ENCODE measurements at places on chromosomes 6 and 20. TPM values are rescaled to one million over a fixed set of nuclear protein-coding genes. Genes with fewer than 3 reads are reported as not detected.

DNA sequence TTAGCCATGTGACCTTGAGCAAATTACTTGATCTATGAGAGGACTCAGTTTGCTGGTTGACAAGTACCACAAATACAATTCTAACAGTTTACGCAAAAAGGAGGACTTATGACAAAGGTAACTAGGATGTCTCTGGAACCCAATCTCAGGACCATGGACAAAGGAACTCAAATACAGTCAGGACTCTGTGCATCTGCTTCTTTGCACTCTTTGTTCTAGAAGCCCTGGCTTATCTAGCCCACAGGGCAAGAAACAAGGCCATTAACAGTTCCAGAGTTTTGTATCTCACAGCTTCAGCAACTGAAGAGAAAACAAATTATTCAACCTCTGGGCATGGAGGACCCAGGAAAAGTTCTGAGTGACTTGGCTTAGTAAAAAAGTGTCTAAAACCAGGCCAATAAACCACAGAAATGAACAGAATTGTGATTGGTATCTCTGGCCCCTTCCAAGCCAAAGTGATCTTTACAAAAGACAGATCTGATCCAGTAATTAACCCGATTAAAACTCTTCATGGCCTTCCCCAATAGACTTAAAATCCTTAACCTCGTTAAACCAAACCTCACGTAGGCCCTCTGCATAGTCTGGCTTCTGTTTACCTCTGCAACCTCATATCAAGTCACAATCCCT is 5.9 kb downstream of the WASF1 start:
- no peak overlapping the region for H3K27ac ChIP-seq
- peaks cover 16% of the 10 kb centered on the region for H3K4me1 ChIP-seq
- no peak for DNase-seq
- H3K27me3 ChIP-seq: no peaks in the 10 kb centered on the region

- DNase-seq: no peak
- H3K27me3 ChIP-seq: peaks cover 10% of the 10 kb centered on the region
- H3K36me3 ChIP-seq: peaks cover 1% of the 10 kb centered on the region
- H3K4me3 ChIP-seq: no peak overlapping the region
- H3K4me1 ChIP-seq: no peaks in the 10 kb centered on the region
Measured at GRCh38 chr6:136566007-136566487, 15.8 kb upstream of the MAP7 start.

- no peak overlapping the region for H3K4me3 ChIP-seq
- no peak for DNase-seq
- no peak overlapping the region for H3K27ac ChIP-seq
- peaks cover 28% of the 10 kb centered on the region for H3K36me3 ChIP-seq
Measured at GRCh38 chr6:9851541-9852380, 563.1 kb downstream of the TFAP2A start.

DNA sequence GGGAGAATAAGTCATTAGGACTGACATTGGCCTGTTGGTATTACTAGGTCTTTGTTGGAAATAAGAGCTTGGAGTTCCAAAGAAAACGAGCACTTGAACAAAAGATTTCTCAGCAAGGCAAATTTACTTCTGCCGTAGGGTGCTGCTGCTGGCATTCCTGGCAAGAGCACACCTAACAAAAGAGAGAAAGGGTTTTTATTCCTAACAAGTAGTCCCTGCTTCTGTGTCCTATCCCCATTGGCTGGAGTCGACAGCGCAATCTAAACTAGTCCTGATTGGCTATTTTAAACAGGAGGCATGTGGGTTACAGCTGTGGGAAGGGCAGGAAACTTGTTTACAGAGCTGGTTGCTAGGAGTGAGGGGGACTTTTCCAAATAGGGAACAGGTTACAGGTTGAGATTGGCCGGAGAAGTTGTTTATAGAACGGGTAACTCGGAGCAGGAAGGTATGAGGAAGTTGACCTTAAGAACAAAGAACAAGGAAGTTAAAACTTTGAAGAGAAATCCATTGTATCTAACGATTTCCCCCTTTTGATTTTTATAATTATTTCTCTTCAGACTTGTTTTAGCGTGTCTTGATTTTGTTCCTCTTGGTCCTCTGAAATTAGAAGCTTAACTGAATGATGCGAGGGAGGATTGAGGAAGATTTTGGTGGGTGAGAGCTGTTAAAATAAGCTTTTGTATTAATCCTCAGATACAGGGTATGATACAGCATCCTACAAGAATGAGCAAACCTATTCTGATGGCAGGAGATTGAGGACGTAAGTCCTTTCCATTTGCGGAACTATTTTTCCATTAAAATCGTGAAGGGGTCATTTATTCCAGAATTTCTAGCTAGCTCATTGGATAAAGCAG is 3.4 kb upstream of the ZNFX1 start:
- H3K36me3 ChIP-seq: peaks cover 79% of the 10 kb centered on the region
- DNase-seq: no peak
- peak overlapping the region; percentile 97 for H3K4me3 ChIP-seq
- peak overlapping the region; percentile 97 for H3K27ac ChIP-seq
- H3K4me1 ChIP-seq: peaks cover 85% of the 10 kb centered on the region

- no peaks in the 10 kb centered on the region for H3K27me3 ChIP-seq
- H3K4me3 ChIP-seq: no peak overlapping the region
- no peaks in the 10 kb centered on the region for H3K4me1 ChIP-seq
- no peak overlapping the region for H3K27ac ChIP-seq
- DNase-seq: no peak
Measured at GRCh38 chr6:5096482-5096881, 11.3 kb downstream of the PPP1R3G start.

DNA sequence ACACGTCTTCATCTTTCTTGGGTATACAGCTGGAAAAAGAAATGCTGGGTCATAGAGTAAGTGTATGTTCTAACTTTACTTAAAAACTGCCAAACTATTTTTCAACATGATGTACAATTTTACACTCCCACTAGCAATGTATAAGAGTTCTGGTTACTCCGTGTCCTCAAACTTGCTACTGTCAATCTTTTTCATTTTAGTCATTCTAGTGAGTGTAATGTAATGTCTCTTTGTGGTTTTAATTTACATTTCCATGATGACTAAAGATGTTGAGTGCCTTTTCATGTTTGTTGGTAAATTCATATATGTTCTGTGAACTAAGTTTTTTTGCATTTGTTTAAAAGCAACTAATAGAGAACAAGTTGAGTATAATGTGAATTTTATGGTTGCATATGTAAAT is 43.9 kb downstream of the ATG5 start:
- H3K27me3 ChIP-seq: no peaks in the 10 kb centered on the region
- no peak for DNase-seq
- peaks cover 7% of the 10 kb centered on the region for H3K36me3 ChIP-seq
- no peak overlapping the region for H3K27ac ChIP-seq
- no peaks in the 10 kb centered on the region for H3K4me1 ChIP-seq

The SEMG1 gene
- not detected for total RNA-seq
